CD4-positive, alpha-beta T cell treated with Interleukin-6 at 100 ng/mL for 8 hours (primary cell): ENCODE measurements at places on chromosomes 5 and 9.

DNA sequence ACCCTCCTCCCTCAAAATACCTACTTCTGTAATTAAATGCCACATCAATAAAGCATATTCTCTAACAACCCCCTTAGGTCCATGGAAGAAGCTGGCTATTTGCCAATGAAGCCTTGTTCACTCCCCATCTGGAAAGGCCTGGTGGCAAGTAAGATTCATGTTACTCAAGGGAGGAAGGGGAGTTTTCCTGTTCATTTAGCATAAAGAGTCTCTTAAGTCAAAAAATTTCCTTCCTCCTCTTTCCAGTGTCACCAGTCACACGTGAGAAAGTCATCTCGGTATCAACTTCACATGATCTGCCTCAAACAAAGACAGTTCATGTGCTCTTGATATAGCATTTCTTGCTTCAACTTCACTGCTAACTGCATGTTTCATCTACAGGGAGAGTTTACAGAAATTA is 32.7 kb upstream of the RIC1 start:
- no peak for DNase-seq

DNA sequence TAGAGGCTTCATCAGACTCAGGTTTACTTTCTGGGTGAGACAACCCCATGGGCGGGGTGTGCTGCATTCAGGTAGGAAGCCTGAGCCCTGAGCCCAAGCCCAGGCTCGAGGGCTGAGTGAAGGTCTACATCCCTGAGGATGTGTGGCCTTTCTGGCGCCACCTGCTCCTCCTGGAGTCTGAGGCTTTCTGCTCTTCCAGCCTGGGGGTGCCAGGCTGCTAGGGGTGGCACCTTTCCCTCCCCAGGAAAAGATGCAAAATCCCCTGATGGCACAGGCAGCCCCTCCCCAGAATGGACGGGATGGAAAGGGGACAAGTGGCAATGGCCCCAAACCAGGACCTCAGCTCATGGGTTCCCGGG is 44.4 kb upstream of the PRRC2B start:
- DNase-seq: no peak

GRCh38 chr9:80504601-80505230 is 933.0 kb downstream of the TLE4 start:
- no peak for DNase-seq

GRCh38 chr5:91074615-91075014 is 308.5 kb downstream of the ARRDC3 start:
- DNase-seq: no peak

DNA sequence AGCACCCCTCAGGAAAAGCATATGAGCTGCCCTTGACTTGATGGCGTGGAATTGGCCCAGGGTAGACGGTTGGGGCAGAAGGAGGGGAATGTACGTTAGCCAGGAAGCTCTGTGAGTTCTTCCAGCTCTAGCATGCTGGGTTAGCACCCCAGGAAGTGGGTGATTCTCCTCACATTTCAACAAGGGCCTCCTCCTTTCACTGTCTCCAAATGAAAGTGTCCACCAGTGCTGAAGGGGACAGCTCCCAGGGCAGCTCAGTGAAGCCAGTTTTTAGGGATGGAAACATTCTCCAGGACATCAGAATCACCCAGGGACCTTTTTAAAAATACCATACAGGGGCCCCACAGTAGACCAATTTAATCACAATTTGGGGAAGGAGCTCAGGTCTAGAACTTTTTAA is 17.2 kb upstream of the AFAP1L1 start:
- no peak for DNase-seq

DNA sequence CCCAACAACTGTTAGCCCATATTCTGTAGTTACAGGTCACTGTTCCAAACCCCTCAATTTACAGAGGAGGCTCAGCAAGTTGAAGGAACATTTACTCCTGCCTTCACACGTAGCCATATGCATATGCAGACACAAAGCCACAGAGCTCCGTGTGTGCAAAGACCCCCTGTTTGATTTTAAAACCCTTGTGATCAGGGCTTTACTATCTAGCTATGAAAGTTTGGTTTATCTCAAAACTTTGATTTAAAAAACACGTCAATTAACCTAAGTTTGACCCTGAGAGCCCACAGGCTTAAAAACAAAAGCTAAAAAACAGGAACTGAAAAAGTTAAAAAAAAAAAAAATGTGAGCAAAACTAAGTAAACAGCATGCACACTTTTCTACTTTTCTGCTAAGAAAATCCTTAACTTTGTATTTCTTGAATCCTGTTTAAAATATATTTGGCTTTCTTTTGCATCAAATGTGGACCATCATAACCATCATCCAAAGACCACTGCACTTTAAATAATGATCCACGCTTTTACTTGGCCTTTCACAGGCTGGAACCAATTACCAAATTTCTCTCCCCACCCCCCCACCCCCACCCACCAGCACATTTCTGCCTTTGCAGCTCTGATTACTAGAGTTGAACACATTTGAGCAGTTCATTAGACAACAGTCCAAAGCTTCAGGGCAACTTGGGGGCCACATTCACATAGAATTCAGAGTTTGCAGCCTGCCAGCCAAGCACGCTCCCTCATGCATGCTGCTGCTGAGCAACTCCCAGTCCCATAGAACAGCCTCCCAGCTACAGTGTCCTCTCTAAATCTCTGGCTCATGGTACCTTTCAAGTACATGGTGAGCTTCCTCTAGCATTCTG is 128.8 kb upstream of the MAP3K1 start:
- DNase-seq: no peak

- DNase-seq: no peak
Observed at GRCh38 chr5:173494446-173494845, 122.0 kb downstream of the BOD1 start.

GRCh38 chr9:119164716-119165115 is 204.5 kb downstream of the BRINP1 start:
- DNase-seq: no peak

DNA sequence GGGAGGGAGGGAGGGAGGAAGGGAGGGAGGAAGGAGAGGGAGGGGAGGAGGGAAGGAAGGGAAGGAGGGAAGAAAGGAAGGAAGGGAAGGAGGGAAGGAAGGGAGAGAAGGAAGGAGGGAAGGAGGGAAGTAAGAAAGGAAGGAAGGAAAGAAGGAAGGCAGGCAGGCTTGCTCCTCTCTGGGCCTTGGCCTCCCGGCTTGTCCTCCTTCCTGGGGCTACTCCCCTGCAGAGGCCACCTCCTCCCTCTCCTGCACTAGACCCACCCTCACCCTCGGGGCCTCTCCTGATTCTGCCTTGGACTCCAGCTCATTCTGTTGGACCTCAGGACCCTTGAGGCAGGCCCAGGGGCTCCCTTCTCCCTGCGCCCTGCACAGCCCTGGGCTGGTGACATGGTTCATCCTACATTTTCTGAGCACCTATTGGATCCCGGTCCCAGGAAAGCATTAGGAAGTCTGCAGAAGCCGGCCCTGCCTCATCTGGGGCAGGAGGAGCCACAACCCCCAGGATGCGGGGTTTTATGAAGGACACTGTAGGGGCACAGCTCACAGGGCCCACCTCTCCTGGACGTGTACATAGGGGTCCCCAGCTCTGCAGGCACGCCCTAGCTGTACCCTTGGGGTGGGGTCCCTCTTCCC is 23.0 kb downstream of the LHX3 start:
- no peak for DNase-seq

- peak; percentile 53 for DNase-seq
Observed at GRCh38 chr9:37302277-37302676, 120.2 kb upstream of the GRHPR start.

- DNase-seq: no peak
Observed at GRCh38 chr5:115542086-115542485, 2.5 kb downstream of the FEM1C start.

DNA sequence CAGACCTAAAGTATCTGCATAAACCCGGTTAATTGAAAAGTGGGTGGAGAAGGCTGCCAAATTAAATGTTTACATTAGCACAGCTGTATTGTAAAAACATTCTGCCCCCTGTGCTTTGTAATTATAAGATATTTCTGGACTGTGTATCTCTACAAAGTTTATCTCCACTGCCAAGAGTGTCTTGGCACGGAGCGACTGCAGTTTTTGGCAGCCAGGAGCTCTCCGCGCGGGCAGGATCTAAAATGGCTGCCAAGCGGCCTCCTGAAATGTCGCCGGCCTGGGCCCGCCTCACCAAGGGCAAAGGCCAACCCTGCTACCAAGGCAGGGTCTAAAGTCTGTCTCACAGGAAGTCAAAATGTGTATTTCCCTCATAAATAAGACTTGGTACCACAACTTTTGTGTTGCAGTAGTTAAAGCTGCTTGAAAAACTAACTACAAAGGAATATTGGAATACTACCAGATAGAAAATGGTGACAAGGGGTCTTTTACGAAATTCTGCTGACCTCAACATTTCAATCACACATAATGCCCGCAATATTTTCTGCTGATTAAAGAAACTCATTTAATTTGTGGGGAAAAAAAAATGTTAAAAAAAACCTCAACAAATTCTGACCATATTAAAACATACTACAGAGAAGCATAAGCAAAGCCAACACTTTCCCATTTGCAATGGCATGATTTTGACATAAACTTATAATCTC is 110.4 kb downstream of the NFIB start:
- DNase-seq: no peak

- no peak for DNase-seq
Observed at GRCh38 chr9:113966394-113966793, 90.3 kb downstream of the ZNF618 start.

GRCh38 chr5:120122703-120123102 is 341.4 kb upstream of the PRR16 start:
- DNase-seq: no peak
